ENCODE measurements at places on chromosomes 13 and 19. TPM values are rescaled to one million over a fixed set of nuclear protein-coding genes. Genes with fewer than 3 reads are reported as not detected.

STARD13 gene
- polyA plus RNA-seq: not detected

DNA sequence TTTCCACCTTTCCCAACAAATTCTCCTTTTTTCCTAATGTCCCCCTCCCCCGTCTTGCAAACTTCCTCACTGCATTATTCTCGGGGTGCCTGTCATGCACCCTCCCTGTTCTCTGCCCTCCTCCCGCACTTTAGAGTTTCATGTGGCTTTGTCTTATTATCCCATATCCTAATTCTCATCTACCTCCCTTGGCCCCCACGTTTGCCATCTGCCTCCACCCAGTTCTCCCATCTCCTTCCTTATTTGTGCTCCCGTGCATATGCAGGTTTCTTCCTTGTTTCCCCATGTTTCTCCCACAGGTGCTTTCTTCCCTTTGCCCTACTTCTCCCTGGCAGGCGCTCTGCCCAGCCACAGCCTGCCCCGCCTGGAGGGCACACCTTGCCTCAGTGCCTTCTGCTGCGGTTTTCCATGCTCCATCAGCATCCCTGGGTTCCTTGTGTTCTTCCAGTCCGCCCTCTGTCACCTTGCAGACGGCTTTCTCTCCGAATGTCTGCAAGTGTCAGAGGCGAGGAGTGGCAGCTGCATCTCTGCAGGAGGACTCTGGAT, 1.5 kb downstream of the SPATA13 start:
- H3K27ac ChIP-seq: no peak overlapping the region
- H3K4me1 ChIP-seq: peaks cover 10% of the 10 kb centered on the region
- no peaks in the 10 kb centered on the region for H3K36me3 ChIP-seq
- peaks cover 44% of the 10 kb centered on the region for H3K27me3 ChIP-seq

ZNF525 gene
- 5.6 TPM for polyA plus RNA-seq

DNA sequence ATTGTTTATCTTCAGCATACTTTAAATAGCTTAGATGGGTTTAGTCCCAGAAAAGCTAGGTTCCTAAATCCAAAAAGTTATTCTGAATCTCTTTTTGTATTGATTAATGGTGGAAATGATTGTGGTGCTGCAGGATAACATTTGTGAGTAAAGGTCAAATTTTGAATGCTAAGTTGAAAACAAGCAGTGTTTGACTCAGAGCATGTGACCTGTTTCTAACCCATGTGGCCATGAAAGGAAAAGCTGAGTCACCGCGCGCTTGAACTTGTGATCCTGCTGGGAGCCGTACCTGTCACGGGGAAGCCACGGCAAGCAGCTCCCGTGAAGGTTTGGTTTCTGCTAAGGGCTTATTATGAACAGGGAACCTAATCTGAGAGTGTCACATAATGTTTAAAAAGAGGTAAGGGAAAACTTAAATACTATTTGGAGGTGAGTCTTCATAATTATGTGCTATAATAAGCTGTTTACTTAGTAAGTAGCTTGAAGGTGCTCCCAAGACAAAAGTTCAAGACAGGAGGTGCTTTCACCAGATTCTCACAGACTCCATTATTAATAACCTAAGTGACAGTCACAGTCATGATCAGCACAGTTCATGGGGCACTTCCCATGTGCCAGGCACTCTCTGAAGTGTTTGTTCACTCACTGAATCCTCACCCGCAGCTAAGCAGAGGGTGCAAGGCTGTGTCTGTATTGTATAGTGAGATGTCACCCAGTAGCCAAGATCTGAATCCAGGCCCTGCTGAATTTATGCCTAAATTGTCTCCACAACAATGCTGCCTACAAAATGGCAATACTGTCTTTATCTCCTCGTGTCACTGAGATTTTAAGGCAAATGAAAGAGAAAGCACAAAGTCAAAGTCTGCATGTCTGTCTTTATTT, 286.5 kb downstream of the MYO16 start:
- no peak overlapping the region for H3K4me3 ChIP-seq
- H3K27ac ChIP-seq: no peak overlapping the region
- no peak for DNase-seq
- H3K36me3 ChIP-seq: no peaks in the 10 kb centered on the region

DNA sequence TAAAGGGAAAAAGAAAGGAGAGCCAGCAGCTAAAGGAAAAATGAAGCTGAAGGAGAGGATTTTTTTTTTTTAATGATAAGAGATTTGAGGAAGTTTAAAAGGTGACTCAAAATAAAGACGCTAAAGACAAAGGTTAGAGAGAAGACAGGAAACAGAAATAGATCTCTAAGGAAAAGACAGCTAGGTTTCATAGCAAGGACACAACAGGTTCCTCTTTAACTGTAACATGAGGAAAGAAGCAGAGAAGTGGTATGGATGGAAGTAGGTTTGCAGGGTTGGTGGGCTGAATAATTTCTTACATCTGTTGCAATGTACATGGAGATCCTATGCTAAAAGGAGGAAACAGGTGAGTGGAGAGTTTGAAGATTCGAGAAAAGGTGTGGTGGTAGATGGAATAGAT, 107.5 kb downstream of the MYCBP2 start:
- H3K4me1 ChIP-seq: peaks cover 8% of the 10 kb centered on the region
- DNase-seq: no peak
- H3K27ac ChIP-seq: no peak overlapping the region
- H3K36me3 ChIP-seq: peaks cover 43% of the 10 kb centered on the region
- H3K4me3 ChIP-seq: no peak overlapping the region
- no peaks in the 10 kb centered on the region for H3K27me3 ChIP-seq

GRCh38 chr13:97979051-97979450, 25.6 kb downstream of the IPO5 start:
- no peaks in the 10 kb centered on the region for H3K27me3 ChIP-seq
- peaks cover 25% of the 10 kb centered on the region for H3K4me1 ChIP-seq
- H3K27ac ChIP-seq: no peak overlapping the region
- H3K36me3 ChIP-seq: peaks cover 8% of the 10 kb centered on the region

IFNL3 gene
- polyA plus RNA-seq: not detected

MIA gene
- polyA plus RNA-seq: not detected

DNA sequence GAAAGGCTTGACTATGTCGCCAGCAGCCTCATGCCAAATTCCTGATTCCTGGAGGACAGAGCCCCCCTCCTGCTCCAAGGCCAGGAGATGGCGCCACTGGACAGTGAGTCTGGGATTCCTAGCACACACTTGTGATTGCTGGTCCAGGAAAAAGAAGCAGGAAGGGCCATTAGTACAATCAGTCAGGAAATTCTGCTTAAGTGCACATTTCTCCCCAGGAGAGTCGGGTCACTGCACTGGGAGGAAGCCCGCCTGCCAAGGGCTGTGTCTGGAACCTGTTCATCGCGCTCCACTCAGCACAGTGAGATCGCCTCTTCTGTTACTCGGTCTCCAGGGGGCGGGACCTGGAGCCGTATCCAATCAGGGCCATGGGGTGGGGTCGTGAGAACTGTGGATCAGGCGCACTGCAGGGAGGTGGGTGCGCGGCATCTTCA, 65.1 kb downstream of the ZNF823 start:
- peaks cover 8% of the 10 kb centered on the region for H3K4me1 ChIP-seq
- peak overlapping the region; percentile 69 for H3K4me3 ChIP-seq
- H3K27me3 ChIP-seq: peaks cover 24% of the 10 kb centered on the region
- H3K36me3 ChIP-seq: peaks cover 7% of the 10 kb centered on the region

SIRT2 gene
- polyA plus RNA-seq: 57.8 TPM

C19orf33 gene
- 1.2 TPM for polyA plus RNA-seq

DNA sequence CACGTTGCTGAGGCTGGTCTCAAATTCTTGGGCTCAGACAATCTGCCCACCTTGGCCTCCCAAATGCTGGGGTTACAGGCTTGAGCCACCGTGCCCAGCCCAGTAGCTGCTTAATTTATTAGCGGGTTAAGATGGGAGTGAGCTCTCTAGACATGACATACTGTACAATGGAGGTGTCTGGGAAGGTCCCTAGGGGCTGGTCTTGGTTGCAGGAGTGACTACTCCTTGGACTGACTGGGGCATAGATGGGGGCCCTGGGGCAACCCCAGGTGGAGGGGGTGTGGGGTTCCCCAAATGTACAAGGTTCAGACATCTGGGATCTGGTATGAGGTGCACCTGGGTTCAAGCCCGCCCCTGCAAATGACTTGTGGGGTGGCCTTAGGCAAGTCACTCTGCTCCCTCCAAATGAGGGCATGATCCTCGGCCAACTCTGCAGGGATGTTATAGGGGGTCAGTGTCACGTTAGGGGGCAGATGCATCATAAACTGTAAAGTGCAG, 12.8 kb downstream of the CIB3 start:
- H3K27ac ChIP-seq: no peak overlapping the region
- no peaks in the 10 kb centered on the region for H3K27me3 ChIP-seq
- H3K36me3 ChIP-seq: peaks cover 13% of the 10 kb centered on the region
- H3K4me3 ChIP-seq: no peak overlapping the region

DNA sequence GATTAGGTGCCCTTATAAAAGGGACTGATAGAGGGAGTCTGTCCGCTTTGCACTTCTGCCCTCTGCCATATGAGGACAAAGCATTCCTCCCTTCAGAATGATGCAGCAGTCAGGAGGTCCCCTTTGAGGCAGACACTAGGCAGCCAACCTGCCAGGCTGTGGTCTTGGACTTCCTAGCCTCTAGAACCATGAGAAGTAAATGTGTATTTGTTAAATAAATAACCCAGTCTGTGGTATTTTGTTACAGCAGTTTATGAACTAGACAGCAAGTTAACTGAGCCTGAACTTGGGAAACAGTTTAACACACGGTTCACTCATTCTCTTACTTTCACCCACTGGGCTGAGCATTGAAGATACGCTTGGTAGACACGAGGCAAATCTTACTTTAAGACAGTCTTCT, 313.2 kb downstream of the UQCRFS1 start:
- DNase-seq: no peak
- no peak overlapping the region for H3K4me3 ChIP-seq
- no peaks in the 10 kb centered on the region for H3K27me3 ChIP-seq
- H3K4me1 ChIP-seq: no peaks in the 10 kb centered on the region
- no peaks in the 10 kb centered on the region for H3K36me3 ChIP-seq

DNA sequence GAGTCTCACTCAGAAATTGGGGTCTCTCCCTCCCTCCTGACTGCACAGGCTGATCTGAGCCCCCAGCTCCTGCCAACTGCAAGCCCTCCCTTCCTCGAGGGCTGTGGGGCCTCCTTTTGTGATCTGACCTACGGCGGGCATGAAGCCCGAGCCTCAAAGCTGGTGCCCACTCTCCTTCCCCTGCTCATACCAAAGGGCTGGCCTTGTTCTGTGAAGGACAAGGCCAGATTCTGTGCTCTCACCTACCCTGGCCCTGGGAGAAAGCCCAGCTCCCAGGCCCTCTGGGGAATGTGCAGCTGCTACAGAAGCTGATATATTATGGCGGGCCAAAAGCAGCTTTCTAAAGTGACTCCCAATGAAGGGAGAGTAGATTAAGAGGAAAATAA, 9.0 kb upstream of the ECH1 start:
- H3K27ac ChIP-seq: no peak overlapping the region
- H3K27me3 ChIP-seq: no peaks in the 10 kb centered on the region
- peaks cover 32% of the 10 kb centered on the region for H3K4me1 ChIP-seq
- H3K36me3 ChIP-seq: peaks cover 25% of the 10 kb centered on the region
- H3K4me3 ChIP-seq: no peak overlapping the region
- no peak for DNase-seq

- H3K36me3 ChIP-seq: no peaks in the 10 kb centered on the region
- no peak overlapping the region for H3K27ac ChIP-seq
- DNase-seq: no peak
- no peak overlapping the region for H3K4me3 ChIP-seq
These were observed 549.0 kb downstream of the GPC6 start for GRCh38 chr13:93775507-93776108.

GRCh38 chr19:44002212-44002565, 568 bp upstream of the ZNF230 start:
- peaks cover 19% of the 10 kb centered on the region for H3K4me1 ChIP-seq
- H3K4me3 ChIP-seq: peak overlapping the region; percentile 99
- DNase-seq: no peak
- no peaks in the 10 kb centered on the region for H3K27me3 ChIP-seq
- H3K27ac ChIP-seq: peak overlapping the region; percentile 89
- peaks cover 21% of the 10 kb centered on the region for H3K36me3 ChIP-seq

KIR2DL1 gene
- not detected for polyA plus RNA-seq

- no peaks in the 10 kb centered on the region for H3K27me3 ChIP-seq
- H3K4me3 ChIP-seq: no peak overlapping the region
- H3K27ac ChIP-seq: no peak overlapping the region
- no peak for DNase-seq
These were observed 4.7 kb downstream of the TEX30 start for GRCh38 chr13:102768909-102769308.

DNA sequence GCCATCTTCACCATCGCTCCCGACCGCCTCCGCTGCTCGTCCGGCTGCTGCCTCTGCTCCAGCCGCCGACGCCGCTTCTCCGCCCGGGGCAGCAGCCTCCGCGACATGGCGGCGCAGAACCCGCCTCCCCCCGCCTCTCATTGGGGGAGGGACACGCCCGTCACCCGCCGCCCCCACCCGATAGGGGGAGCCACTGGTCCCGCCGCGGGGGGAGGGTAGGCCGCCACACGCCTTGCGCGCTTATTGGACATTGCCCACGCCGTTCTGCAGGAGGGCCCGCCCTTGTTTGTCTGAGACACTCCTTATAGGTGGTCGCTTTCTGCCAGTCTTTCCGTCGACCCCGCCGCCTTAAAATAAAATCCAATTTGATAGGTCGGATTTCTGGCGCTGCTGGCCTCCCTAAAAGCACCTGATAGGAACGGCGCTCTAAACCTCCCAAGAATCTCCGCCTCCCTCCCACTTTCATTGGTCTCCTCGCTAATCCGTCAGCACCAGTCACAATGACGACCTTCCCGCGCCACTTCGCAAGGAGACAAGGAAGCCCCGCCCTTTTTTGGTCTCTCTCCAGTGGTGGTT, at the start of gene HNRNPL:
Gene HNRNPL, minus strand, starts transcription at position 127 of the 576 bp plus-strand sequence. Its CDS starts 20 bp downstream, at position 107.
- H3K4me1 ChIP-seq: peaks cover 70% of the 10 kb centered on the region
- peaks cover 6% of the 10 kb centered on the region for H3K36me3 ChIP-seq
- DNase-seq: peak; percentile 100
- H3K27me3 ChIP-seq: no peaks in the 10 kb centered on the region
- H3K27ac ChIP-seq: peak within 1 kb of the TSS; percentile 100

GRCh38 chr13:20772401-20773131, 1.2 kb downstream of the EEF1AKMT1 start:
- H3K4me3 ChIP-seq: peak overlapping the region; percentile 98
- peaks cover 21% of the 10 kb centered on the region for H3K4me1 ChIP-seq
- H3K36me3 ChIP-seq: peaks cover 24% of the 10 kb centered on the region
- no peaks in the 10 kb centered on the region for H3K27me3 ChIP-seq

LHB gene
- not detected for polyA plus RNA-seq

C13orf42 gene
- polyA plus RNA-seq: not detected

AXL gene
- 0.26 TPM for polyA plus RNA-seq

GRCh38 chr13:95588721-95589120, 36.2 kb downstream of the CLDN10 start:
- no peaks in the 10 kb centered on the region for H3K36me3 ChIP-seq
- no peak overlapping the region for H3K27ac ChIP-seq
- DNase-seq: no peak
- peaks cover 10% of the 10 kb centered on the region for H3K27me3 ChIP-seq
- no peak overlapping the region for H3K4me3 ChIP-seq

- no peak overlapping the region for H3K27ac ChIP-seq
- no peaks in the 10 kb centered on the region for H3K36me3 ChIP-seq
- peaks cover 34% of the 10 kb centered on the region for H3K27me3 ChIP-seq
- DNase-seq: no peak
These were observed 36.2 kb downstream of the C13orf46 start for GRCh38 chr13:113937527-113938180.

KLC3 gene
- not detected for polyA plus RNA-seq

CYP4F12 gene
- polyA plus RNA-seq: not detected

Measured in naive B cell (primary cell).